Activated gamma-delta T cell treated with Interleukin-2 at 50 U/mL for 16 hours (primary cell): ENCODE measurements at places on chromosomes 4 and X.

DNA sequence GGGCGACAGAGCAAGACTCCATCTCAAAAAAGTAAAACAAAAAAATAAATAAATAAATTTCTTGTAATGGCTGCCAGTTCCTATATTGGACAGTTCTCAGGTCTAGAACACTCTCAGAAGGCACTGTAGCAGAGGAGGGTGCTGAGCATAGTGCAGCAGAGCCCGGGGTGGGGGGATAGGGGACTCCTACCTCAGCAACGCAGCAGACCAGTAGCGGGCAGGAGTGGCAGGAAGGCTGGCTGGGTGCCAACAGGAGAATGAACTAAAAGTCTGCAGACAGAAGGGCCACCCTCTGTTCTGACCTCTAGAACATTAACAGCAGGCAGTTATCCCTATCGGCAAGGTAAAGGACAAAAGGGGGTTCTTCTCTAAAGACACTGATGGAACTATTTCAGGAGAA, 20.2 kb downstream of the PDK3 start:
- no peak for DNase-seq

DNA sequence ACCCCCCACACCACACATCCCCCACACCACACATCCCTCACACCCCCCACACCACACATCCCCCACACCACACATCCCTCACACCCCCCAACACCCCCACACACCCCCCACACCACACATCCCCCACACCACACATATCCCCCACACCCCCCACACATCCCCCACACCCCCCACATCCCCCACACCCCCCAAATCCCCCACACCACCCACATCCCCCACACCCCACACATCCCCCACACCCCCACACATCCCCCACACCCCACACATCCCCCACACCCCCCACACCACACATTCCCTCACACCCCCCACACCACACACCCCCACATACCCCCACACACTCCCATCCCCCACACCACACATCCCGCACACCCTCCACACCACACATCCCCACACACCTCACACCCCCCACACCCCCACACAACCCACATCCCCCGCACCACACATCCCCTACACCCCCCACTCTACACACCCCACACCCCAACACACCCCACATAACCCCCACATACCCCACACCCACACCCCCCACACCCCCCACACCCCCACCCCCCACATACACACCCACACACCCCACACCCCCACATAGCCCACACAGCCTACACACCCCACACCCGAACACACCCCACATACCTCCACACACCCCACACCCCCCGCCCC, 172.9 kb downstream of the DCLK2 start:
- DNase-seq: no peak

DNA sequence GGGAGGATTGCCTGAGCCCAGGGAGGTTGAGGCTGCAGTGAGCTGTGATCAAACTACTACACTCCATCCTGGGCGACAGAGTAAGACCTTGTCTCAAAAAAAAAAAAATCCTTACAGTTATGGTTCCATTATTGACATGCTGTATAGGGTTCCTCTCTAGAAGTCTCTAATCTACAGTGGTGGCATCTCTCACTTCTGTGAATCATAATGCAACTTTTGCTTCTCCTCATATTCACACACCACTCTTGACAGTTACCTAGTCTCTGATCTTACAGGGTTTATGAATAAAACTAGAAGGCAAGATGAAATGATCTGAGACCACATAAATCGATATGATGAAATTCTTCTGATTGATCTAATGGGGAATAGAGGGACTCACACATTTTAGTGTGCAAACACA, 40.6 kb downstream of the DOCK11 start:
- no peak for DNase-seq

DNA sequence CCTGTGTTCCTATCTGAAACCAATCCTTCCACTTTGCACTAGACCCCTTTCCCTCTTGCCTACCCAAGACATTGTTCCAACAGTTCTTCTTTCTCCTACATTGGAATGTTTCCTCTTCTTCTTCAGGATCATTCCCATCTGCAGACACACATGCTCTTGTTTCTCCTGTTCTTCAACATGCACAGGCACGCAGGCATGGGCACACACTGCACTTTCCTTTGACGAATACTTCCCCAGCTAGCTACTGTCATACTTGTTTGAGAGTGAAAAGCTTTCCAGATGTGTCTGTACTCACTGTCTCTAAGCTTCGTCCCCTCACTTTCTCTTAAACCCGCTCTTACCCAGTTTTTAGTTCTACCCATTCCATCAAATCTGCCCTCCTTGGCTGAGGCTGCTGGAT, 31.8 kb upstream of the ERVMER34-1 start:
- no peak for DNase-seq

DNA sequence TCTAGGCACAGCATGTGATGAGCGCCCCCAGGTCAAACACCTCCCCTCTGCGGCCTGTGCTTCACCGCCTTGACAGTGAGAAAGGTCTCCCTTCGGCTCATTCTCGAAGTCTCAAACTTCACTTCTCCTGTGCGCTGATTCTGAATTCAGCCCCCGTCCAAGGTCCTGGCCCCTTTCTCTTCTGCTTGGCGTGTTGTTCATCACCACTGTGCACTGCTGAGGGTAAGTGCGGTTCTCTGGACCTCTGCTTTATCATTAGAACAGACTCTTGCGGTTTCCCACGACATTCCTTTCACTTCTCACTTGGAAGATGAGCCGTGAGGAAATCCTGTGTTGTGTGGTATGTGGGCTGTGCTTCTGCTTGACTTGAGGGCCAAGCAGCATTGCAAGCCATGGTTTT, 11.9 kb downstream of the HTT-AS start:
- no peak for DNase-seq

DNA sequence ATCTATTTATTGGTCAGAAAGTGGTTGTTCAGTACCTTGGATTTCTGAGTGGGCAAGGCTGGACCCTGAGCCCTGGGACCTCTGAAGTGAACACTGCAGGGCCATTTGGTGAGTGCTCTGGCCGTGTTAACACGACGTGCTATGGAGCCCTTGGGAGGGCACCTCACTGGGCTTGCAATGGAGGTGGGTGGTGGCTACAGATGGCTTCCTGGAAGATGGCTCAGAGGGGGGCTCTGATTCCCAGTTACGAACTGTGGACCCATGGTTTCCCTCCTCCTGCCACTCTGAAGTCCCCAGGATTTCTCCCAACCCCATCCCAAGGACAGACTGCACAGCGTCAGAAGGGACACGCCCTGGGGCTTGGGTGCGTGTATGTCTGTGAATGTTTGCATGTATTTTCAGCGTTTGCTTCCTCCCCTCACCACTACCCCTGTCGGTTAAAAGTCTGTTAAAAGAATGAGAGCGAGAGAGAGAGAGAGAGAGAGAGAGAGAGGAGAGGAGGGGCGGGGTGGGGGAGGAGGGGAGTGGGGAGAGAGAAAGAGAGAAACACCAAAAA, 3.7 kb upstream of the RHOH start:
- peak; percentile 30 for DNase-seq

- DNase-seq: no peak
Measured at GRCh38 chr4:39662683-39663082, 24.0 kb upstream of the SMIM14 start.

DNA sequence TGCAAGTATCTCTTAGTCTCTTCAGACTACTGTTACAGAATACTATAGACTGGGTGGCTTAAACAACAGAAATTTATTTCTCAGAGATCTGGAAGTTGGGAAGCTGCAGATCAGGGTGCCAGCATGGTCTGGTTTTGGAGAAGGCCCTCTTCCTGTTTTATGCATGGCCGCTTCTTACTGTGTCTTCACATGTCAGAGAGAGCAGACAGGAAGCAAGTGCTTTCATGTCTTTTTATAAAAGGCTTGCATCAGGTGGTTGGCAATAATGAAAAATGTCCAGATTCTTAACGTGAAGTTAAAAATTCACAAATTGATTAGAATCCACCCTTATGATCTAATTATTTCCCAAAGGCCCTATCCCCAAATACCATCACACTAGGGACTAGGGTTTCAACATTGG, 284.9 kb downstream of the RPA4 start:
- DNase-seq: no peak

DNA sequence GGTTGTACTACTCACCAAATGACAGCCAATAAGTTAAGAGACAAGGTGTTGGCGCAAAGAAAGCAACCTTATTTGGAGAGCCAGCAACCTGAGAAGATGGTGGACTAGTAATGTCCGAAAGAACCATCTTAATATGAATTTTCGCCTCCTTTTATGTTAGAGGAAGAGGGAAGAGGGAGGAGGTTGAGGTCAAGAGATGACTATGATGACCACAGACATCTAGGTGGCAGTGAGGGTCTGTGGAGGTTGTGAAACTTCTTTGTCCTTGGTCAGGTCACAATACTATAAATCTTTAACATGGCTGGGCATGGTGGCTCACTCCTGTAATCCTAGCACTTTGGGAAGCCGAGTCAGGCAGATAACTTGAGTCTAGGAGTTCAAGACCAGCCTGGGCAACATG, 15.4 kb downstream of the CDKL5 start:
- DNase-seq: no peak

DNA sequence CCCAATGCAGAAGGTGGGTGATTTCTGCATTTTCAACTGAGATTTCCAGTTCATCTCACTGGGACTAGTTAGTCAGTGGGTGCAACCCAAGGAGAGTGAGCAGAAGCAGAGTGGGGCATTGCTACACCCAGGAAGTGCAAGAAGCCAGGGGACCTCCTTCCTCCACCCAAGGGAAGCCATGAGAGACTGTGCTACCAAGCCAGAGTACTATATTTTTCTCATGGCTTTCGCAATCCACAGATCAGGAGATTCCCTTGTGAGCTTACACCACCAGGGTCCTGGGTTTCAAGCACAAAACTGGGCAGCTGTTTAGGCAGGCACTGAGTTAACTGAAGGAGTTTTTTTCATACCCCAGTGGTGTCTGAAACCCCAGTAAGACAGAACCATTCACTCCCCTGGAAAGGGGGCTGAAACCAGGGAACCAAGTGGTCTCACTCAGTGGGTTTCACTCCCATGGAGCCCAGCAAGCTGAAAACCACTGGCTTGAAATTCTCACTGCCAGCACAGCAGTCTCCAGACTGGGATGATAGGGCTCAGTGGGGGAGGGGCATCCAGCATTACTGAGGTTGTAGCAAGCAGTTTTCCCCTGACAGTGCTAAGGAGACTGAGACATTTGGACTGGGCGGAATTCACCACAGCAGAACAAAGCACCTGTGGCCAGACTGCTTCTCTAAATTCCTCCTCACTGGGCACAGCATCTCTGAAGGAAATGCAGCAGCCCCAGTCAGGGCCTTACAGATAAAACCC, 903.4 kb downstream of the TECRL start:
- no peak for DNase-seq

- DNase-seq: no peak
Measured at GRCh38 chr4:113678641-113679040, 82.9 kb downstream of the CAMK2D start.

- no peak for DNase-seq
Measured at GRCh38 chrX:72573158-72573511, 492 bp upstream of the HDAC8 start.

GRCh38 chr4:75371915-75372314, 142.3 kb downstream of the RCHY1 start:
- no peak for DNase-seq

DNA sequence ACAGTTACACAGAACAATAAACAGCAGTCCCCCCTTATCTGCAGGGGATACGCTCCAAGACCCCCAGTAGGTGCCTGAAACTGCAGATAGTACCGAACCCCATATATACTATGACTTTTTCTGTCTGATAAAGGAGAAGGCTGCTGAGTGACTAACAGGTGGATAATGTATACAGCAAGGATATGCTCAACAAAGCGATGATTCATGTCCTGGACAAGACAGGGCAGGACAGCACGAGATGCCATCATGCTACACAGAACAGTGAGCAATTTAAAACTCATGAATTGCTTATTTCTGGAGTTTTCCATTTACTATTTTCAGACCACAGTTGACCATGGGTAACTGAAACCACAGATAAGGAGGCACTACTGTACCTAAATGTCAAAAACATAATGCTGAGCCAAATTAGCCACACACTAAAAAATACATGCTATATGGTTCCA, 76.1 kb downstream of the MANBA start:
- no peak for DNase-seq

- no peak for DNase-seq
Measured at GRCh38 chr4:8592366-8593263, at the start of gene CPZ. Gene CPZ (plus strand): TSS chr4:8592765. CDS start chr4:8592834, 69 bp downstream.

- no peak for DNase-seq
Measured at GRCh38 chrX:71941776-71942175, 31.1 kb downstream of the NHSL2 start.

DNA sequence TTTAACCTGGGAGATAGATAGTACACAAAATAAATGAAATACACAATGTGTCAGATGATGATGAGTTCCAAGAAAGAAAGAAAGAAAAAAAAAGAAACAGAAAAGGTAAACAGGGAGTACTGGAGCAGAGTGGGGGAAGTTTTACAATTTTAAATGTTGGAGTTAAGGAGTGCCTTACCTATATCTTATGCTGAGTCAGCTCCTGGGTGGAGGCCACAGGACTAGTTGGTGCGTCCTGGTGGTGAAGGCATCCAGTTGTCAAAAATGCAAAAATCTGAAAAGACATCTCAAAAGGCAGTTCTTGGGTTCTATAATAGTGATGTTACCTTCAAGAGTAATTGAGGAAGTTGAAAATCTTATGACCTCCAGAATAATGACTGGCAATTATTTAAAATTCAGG, 42.4 kb upstream of the MTMR8 start:
- DNase-seq: no peak

GRCh38 chr4:37561803-37562207, 124.4 kb downstream of the RELL1 start:
- no peak for DNase-seq
